ENCODE measurements at places on chromosomes 2 and 18. TPM values are rescaled to one million over a fixed set of nuclear protein-coding genes. Genes with fewer than 3 reads are reported as not detected.

The ANKRD23 gene
- total RNA-seq: 1.9 TPM

The SCG2 gene
- 4.0 TPM for total RNA-seq

The SPEG gene
- total RNA-seq: 11.1 TPM

The GPR17 gene
- total RNA-seq: not detected

The TDRD15 gene
- total RNA-seq: not detected

The AMER3 gene
- total RNA-seq: not detected

The CD207 gene
- total RNA-seq: not detected

The NETO1 gene
- not detected for total RNA-seq

The PRKAG3 gene
- 0.40 TPM for total RNA-seq

The LYPD1 gene
- 21.7 TPM for total RNA-seq

The METTL5 gene
- 48.6 TPM for total RNA-seq

The IL1F10 gene
- not detected for total RNA-seq

The ASB18 gene
- not detected for total RNA-seq

The YES1 gene
- 91.6 TPM for total RNA-seq

The GALNT13 gene
- 1.7 TPM for total RNA-seq

The ATP8B1 gene
- total RNA-seq: 210 TPM

The POMC gene
- 1.3 TPM for total RNA-seq

The BOLL gene
- not detected for total RNA-seq

The SMAD2 gene
- 117 TPM for total RNA-seq

The DNER gene
- total RNA-seq: 0.37 TPM

The DLX1 gene
- total RNA-seq: 0.62 TPM

The DYSF gene
- total RNA-seq: 5.5 TPM
